ENCODE measurements at places on chromosomes 7 and 10.

DNA sequence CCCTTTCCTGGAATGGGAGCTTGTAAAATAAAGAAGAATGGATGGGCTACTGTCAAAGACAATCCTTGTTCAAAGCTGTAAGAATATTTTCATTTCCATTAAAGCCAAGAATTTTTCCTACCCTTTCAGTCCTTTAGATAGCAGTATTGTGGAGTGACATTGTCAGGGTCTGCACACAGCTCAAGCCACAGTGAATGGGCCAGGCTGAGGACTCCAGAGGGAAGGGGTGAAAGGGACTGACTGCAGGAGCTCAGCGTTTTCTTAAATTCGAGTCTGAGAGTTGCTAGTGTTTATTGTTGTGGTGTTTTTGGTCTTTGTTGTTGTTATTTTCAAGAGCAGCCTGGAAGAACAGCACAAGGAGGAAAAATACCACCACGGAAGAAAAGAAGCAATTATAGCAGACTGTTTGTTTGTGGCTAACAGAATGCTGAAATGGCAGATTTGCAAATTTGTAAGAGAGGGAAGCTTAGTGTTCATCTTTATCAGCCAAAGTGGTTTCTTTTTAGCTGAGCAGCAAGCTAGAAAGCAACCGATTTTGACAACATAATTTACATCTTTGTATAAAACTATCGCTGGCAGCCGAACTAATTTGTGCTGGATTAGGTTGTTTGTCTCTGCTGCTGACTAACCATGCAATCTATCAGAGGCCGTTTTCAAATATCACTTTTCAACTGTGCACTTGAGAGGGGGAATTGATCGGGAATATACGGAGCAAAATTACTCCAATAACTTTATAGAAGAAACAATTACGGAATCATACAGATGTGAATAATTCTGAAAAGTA is 192.1 kb downstream of the LRMDA start:
- no peak for DNase-seq

DNA sequence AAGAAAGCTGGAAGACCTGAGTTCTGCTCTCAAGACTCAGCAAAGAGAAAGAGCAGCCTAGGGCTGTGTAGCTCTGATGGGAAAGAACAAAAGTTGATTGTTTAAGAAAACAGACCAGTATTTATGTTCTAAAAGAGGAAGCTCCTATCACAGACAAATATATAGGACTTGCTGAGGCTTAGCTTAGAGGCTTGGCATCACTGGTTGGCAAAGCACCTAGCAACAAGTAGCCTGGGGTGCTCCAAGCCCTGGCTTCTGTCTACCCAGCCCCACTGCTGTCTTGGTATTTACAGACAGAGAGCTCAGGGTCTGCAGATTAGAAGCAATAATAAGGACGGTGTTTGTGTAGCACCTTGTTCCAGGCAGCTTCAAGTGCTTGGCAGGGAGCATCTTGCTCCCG is 36.9 kb upstream of the CCDC3 start:
- no peak for DNase-seq

GRCh38 chr7:4282434-4283223 is 399.5 kb upstream of the FOXK1 start:
- peak; percentile 43 for DNase-seq

- no peak for DNase-seq
Observed at GRCh38 chr10:112424651-112425050, 22.1 kb downstream of the ZDHHC6 start.

DNA sequence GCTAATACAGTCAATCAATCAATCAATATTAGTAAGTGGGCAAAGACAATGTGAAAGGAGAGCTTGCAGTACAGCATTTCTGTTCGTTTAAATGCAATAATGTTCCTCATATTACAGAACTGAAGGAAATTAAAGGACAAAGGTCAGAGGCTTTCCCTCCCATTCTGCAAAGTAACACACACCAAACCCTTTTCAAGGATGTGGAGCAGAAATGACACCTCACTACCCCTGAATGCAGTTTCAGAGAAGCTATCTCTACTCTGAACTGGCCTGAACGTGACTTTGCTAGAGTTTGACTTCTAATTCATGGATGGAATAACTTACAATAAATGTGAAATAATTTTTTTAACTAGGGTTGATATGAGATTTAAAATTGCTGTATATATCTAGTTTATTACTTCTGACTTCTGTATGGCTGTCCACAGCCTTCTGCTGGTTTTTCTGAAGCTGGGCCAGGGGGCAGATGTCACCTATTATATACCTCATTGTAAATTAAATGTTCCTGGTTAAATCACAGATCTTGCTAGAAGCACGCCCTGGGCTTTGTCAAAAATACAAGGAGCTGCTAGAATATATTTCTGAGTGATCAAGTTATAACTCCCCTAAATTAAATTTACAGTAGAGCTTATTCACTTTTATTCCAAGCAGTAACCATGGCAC is 156.9 kb upstream of the C7orf33 start:
- no peak for DNase-seq

DNA sequence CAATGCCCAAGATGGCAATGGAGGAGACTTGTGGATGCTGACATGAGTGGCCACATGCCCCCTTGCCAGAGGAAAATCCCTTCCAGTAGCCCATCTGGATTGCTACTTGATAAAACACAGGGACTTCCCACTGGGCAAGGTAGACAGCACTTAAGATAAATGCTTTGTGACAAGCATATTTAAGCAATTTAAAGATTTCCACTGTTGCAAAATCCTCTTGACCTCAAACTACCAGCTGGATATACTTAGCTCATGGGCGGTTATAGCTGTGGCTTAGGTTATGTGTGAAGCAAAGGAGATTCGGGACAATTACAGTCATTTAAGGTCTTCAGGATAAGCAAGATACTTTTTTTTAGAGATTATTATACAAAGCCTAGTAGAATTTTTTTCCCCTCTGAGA is 238.1 kb downstream of the BMPER start:
- no peak for DNase-seq

DNA sequence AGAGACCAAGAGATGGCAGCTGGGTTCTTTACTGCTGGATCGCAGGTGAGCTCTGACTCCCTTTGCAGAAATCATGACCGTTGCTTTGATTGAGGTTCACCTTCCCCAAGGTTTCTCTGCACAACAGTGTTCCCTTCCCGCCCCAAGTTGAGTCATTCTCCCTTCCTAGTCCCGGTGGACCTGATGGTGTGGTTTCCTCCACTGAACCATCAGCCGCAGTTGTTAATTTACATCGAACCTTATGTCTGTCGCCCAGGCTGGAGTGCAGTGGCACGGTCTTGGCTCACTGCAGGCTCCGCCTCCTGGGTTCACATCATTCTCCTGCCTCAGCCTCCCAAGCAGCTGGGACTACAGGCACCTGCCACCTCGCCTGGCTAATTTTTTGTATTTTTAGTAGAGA is 5.8 kb downstream of the ZSCAN25 start:
- no peak for DNase-seq

DNA sequence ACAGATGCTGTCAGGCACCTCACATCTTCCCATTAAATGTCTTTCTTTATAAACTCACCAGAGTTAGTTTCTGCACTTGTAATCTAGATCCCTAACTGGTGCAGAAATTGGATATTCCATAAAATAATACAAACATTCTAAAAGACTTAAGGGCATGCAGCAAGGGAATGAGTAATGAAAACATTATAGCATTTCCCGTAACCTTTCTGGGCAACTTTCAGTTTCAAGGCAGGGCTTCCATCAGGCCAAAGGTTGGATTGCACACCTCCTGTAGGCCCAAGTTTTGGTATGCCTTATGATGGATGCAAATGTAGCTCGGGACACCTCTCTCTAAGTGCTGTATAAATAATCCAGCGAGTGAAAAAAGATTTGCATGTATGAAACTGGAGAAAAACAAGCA is 129.9 kb upstream of the LYZL2 start:
- DNase-seq = no peak
